ENCODE measurements at places on chromosomes 3 and 15.

DNA sequence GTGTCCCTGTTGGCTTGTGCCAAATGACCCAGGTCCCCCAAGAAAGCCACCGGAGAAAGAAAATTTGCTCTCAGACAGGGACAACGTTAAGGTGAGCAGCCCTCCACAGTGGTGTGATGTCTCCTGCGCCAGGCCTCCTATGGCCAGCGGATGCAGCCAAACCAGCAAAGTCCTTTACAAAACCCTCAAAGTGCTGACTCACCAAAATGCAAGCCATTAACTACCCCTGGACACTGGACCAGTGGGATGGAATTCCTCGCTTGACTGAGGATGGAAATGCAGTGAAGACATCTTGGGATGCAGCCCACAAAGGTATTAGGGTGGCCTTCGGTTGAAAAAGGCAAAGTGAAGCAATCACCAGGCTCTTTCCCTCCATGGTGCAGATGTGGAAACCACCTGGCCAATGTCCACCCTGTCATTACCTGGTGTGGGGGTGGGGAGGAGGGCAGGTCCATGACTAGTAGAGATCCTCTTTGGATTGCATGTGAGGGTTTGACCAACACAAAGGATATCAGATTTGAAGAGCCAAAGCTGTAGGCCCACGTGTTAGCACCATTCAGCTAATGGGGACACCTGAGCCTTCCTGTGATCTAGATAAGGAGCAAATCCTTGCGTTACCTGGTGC, 127.4 kb upstream of the SLC6A11 start:
- DNase-seq: no peak

GRCh38 chr3:171833789-171834460, 9.2 kb upstream of the TMEM212 start:
- DNase-seq: no peak

- DNase-seq: no peak
These were observed 85.8 kb upstream of the CACNA2D3 start for GRCh38 chr3:54036543-54036942.

DNA sequence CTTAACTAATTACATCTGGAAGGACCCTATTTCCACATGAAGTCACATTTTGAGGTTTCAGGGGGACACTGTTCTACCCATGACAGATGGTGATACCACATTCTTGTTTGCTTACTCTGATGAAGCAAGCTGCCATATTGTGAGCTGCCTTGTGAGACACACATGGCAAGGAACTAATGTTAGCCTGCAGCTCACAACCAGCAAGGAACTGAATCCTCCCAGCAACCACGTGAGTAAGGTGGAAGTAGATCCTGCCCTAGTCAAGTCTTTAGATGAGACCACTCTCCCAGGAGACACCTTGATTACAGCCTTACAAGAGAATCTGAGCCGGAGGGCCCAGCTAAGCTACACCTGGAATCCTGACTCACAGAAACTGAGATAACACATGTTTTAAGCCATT, 160.1 kb downstream of the PDE8A start:
- DNase-seq: no peak

- no peak for DNase-seq
These were observed 3.5 kb downstream of the HEXA start for GRCh38 chr15:72372361-72372760.

DNA sequence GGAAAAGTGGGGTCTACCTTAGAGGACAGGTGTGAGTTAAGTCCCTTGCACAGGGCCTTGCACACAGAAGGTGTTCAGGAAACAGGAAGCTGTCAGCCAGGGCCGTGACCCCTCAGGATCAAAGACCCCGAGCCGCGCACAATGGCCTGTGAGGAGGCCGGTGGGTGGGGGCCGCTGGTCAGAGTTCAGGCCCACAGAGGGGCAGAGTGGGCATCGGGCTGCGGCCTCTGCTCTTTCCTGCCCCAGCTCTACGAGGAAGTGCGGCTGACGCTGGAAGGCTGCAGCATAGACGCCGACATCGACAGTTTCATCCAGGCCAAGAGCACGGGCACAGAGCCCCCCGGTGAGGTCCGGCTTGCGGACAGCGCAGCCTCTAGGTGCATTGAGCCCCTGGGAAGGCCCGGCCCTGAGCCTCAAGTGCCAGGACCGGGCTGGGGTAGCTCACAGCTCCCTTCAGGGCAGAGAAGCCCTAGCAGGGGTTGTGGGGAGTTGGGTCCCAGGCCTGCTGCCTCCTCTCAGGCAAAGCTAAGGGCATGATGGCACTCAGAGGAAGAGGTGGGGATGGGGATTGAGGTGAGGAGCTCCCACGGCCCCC, 37.2 kb downstream of the PSTPIP1 start:
- DNase-seq: no peak

DNA sequence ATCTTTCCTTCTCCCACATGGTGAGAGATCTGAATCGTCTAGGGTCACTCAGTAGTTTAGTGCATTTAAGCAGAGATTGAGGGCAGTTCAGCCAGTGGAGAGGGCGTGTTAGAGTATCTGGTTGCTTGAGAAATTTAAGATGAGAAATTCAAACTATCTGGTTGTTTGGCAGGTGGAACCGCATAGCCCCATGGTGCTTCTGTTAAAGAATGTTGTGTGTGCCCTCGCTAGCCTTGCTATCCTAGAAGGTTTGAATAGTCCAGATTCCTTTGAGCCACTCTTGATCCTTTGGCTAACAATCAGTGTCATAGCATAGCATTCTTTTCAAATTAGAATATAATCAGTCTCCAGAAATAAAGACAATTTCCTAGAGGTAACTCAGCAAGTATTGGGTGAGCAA, 32.1 kb downstream of the ABHD17C start:
- no peak for DNase-seq

- no peak for DNase-seq
These were observed 87.8 kb downstream of the SEC22A start for GRCh38 chr3:123289391-123290106.

DNA sequence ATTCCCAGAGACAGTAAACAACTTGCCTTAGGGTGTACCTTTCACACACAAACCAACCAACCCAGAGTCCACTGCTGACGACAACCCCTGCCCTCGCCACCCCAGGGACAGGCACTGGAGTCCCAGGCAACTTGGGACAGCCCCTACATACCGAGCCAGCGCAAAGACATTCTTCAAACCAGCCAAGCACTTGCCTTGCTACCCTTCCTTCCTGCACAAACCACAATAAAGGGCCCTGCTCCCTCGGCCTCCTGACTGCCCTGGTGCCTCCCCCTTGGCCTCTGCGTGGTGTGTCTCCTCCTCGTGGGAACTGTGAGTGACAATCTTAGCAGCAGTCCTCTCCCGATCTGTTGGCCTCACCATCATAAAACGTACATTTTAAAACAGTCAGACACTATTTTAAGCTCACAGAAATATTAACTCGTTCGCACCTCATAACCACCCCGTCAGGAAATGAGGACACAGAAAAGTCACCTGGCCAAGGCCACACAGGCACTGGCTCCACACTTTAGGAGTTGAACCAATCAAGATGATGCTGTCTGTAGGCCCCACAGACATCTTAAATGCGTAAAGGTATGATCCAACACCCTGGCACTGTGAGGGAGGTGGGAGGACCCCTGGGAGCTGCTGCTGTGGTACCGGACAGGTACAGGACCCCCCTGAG, 113.8 kb downstream of the ADCY5 start:
- no peak for DNase-seq

DNA sequence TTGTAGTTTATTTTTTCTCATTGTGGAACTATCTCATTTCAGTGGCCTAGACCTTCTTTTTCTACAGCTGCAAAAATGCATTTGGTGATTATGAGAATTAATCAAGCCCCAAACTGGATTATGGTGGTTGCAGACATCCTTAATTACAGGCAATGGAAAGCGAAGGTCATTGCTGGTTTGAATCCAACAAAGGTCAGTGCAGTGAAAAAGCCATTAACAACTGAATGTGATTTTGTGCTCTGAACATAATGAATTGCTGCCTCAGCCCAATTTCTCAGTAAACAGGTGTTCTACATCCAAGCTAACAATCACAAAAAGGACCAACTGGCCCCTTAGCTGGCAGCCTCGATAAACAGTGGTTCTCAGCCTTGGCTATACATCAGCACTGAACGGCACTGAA, 260.1 kb upstream of the DPPA4 start:
- DNase-seq: no peak

- DNase-seq: no peak
These were observed 169.5 kb upstream of the THBS1 start for GRCh38 chr15:39411102-39411989.

Measured in effector CD8-positive, alpha-beta T cell (primary cell).